ENCODE measurements at places on chromosomes 3 and 15.

DNA sequence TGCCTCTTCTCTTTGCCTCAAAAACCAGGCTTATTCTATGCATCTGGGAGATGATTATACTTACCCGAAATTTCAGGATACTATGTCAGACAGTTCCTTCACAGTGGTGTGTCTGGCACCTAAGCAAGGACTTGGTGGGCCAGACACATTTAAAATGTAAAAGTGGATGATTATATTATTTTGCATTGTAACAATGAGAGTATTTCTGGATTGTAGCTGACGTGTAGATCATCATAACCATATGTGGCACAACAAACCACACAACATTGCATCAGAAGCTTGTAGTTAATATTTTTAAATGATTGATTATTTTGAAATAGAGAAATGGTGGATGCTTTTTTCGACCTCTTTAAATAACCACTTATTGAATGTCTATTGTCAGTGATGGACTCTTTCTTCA is 109.0 kb downstream of the TIGIT start:
- no peak for DNase-seq

DNA sequence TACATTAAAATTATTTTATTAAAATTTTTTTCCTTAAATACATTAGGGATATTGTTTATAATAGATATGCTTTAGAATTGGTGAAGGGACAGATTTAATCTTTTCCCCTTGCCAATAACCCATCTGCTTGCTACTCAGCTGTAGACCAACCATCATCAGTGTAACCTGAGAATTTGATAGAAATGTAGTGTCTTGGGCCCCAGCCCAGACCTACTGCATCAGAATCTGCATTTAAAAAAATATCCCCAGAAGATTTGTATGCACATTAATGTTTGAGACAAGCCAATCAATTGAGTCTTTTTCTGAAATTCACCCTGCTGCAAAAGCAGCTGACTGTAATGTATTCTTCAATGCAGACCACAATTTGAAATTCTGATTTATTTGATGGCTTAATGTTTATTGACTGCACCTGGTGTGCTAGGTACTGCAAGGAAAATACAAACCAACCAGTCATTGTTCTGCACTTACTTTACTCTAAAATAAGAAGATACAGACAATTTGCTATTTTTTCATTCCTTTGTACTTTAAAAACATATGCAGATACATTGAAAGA is 190.7 kb upstream of the SGO1 start:
- DNase-seq, result no peak

DNA sequence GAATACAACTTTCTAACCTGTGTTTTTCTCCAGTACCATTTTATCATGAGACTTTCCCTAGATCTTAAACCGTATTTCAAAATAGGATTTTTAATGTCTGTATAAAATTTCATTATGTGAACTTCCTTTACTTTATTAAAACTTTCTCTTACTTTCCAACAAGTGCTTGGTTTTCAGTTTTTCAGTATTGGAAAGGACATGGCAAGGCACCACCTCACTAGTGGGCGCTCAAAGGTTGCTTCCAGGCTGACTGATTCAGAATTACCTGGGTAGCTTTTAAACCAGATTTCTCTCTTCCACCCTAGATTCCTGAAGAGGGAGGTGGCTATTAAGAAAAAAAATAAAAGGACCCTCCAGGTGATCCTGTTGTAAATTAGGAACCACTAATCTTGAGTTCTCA is 236.6 kb downstream of the SOX2 start:
- no peak for DNase-seq

DNA sequence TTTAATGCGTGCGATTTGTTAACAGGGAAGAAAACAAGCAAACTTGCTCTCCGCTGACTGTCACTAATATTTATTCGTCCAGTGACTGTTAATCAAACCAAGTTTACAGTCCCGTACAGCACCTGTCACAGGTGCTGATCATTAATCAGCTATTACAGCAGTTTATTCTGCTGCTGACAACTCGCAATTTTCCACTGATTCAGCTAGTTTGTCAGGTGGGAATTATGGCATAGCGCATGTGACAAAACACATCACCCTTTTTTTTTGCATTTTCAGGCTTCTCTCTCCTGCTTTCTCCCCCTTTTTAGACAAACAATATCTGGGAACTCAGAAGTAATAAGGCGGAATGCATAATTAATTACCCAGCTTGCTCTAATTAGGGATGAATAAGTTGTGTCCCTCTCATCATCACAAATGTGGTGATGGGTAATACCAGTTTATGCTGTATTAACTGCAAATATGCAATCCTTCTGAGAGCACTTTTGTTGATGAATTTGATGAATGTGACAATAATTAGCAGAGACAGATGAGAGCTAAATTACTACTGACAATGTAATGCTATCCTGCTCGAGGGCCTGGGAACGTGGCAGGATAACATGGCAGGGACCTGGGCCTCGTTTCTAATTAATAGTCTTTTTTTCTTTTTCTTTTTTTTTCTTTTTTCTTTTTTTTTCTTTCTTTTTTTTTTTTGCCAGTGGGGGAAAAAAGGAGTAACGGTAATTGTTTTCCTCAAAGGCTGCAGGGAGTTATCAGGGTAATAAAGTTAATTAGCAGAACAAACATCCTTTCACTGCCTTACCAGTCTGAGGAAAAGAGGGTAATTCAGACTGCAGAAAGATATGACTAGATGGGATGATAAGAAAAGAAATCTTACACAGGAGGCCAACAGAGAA is 150.3 kb upstream of the SOX2 start:
- no peak for DNase-seq

DNA sequence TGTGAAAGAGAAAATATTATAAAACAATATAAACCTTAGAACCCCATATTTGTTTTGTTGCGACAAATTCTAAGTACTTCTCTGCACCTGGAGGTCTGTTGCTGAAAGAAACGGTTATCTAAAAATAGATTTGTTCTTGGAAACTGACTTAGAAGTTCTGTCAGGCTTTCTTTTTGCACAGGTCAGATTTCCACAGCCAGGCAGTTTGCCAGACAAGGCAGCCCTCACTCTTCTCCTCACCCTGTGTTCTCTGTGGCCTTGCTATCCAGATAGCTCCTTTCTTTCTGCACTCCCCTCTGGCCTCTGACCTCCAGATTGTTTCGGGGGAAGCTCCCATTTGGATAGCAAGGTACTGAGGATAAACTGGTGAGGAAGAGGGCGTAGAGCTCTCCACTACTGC is 413.3 kb upstream of the ONECUT1 start:
- no peak for DNase-seq

DNA sequence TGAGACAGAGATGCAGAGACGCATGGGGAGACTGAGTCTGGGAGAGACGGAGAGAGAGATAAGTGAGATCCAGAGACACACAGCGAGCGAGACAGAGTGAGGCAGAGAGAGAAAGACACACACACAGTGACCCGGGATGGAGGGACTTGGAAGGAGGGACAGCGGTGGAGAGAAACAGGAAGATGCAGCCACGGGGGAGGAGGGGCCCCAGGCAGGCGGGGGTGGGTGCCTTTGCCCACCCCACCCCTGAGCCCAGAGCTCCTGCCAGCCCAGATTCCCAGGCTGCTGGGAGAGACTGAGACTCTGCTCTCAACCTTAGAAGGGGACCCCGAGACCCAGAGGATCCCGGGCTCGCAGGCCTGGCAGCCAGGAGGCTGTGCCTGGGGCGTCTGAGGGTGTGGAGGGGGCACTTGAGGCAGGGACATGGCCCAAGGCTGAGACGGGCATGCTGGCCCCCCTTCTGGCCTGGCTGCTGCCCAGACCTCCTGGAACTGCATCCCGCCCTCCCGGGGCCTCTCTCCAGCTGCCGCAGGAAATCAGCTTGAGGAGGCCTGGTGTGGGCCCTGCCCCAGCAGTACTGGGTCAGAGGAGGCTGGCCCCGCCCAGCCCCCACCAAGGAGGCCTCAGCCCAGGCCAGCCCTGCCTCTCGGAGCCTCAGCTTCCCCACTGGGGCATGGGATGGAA is 18.1 kb downstream of the H1-8 start:
- DNase-seq, result peak; percentile 78

DNA sequence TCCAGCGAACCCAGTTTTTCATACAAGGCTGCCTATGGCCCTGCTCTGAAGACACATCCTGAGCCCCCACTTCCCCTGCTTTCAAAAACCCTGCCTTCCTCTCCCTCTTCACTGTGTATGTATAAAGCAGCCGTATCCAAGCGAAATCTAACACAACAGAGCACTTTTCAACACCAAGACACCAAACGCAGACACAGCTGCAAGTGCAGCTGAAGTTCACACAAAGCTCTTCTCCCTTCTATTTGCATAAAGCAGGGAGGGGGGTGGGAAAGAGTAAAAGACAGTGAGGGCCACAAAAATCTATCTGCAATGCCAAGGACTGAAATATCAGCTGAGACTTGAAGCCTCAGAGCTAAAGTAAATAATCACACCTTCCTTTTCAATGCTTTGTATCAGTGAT is 35.1 kb upstream of the CSPG5 start:
- DNase-seq, result no peak

DNA sequence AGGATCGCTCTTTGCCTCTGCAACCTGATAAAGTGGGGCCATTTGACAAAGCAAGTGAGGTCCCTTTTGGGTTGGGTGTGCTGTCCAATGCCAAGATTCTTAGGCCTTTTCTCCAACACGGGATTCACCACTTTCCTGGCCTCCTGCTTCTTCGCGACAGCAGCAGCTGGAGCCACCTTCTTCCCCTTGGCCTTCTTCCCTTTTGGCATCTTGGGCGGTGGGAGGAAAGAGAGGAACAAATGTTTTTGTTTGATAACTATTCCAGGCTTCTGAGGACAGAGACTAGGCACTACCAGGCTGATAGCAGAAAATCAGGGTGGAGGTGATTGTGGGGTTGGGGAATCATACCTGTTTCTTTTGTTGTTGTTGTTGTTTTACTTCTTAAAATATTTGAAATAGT is 30.0 kb upstream of the FAM81A start:
- DNase-seq, result no peak

DNA sequence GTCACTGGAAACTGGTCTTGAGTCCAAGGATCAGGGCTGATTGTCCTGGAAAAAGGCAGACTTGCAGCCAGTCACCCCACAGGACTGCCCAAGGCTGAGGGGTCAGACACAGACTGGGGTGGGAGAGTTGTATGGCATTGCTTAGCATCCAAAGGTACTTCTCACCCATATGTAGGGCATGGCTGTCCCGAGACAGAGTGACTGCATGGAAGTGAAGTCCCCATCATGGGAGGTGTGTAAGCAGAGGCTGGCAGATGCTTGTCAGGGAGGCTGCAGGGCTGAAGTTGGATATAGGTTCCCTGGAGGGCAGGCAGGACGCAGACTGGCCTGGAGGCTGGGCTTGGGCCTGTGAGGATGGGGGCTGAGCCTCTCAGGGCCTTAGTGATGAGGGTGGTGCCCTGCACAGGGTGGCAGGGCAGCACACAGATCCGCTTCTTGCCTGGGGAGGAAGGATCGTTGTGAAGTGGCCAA is 31.1 kb downstream of the PSTPIP1 start:
- DNase-seq, result no peak

GRCh38 chr3:126745760-126746394 is 41.8 kb downstream of the CHCHD6 start:
- no peak for DNase-seq

DNA sequence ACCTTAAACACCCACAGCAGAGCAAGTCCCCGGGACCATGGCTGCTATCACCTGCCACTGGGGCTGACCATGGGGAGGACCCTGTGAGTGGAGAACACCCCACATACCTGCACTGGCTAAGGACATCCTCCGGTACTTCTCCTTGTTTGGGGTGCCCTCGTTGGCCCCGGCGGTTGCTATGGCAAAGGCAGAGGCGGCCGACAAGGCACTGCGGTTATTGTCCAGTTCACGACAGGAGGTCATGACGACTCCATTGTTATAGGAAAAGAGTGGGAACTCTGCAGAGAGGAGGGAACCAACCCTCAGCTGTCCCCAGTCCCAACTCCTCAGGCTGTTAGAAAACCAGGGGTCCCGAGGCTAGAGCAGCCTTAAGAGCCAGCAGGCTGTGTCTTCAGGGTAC is 54.8 kb upstream of the CTSH start:
- no peak for DNase-seq

DNA sequence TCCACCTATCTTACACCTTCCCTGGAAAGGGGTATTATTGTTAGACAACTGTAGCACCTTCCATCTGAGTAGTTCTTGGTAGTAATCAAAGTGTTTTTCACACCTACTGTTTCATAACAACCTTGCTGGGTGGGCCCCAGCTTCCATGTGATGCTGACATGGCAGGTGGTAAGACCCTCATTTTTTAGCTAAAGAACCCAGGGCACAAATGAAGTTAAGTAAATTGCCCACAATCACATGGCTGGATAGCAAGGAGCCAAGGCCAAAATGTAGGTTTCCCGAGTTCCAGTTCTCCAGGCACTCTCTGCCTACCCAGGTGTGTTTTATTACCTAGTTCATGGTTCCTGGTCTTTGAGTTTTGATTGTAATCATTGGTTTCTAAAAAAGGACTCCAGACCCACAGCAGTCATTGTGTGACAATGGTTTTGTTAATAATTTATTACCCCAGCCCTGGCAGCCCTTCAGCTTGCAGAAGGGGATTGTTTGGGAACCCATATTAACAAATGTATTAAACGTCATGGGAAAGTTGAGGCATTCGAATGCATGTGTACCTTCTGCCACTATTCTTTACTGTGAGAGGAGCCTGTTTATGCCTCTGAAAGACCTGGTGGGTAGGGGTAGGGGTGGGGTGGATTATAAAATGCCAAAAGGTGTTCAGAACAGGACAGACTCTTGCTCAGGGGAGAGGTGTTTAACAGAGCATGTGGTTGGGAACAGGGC is 222.2 kb upstream of the BHLHE40 start:
- no peak for DNase-seq

- DNase-seq, result peak; percentile 71
These were observed 16.1 kb upstream of the LARP6 start for GRCh38 chr15:70870051-70870450.

GRCh38 chr15:28075573-28075972 is 23.5 kb downstream of the OCA2 start:
- no peak for DNase-seq

DNA sequence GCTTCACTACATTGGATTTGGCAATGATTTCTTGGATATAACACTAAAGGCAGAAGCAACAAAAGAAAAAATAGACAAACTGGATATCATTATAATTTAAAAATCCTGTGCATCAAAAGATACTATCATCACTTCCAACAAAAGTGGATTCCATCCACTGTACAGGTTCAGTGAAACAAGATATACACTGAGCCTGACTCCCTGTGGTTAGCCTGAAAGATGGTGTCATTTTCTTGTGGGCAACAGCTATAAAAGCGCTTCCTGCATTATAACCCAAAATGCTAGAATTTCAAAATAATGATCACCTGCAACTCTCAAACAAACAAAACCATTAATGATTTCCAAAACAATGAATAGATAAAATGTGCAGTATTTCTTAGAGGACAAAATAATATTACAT is 39.6 kb upstream of the TBC1D23 start:
- DNase-seq, result no peak

DNA sequence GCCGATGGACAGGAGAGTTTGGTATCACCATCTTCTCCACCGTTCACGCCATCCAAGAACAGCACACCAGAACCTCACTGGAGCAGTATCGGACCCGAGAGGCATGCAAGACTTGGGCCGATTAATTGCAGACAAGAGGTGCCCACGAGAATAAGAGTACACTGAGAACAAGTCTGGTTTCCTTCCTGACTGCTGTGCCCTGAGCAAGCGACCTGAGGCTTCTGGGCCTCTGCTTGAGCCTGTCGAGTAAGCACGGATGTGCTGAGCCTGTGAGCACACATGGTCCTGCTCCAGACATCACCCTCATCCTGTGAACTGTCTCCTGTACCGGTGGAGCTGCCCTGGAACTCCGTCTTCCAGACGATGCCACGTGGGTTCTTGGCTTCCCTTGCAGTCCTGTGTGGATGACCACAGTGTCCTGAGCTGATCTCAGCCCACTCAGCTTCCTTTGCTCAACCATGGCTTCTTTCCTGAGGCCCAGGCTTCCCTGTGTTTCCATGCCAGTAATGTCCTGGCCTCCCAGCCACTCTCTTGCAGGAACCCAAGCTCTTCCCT is 34.3 kb upstream of the SNRPA1 start:
- no peak for DNase-seq

- DNase-seq, result no peak
These were observed 5.4 kb downstream of the TUBGCP5 start for GRCh38 chr15:23033979-23034378.

Data from iris pigment epithelial cell (primary cell).